Stimulated activated CD8-positive, alpha-beta memory T cell treated with anti-CD3 and anti-CD28 coated beads, Interleukin-4, amount 100 ng/mL, for 1 hour (primary cell): ENCODE measurements at places on chromosomes 6 and 20.

GRCh38 chr20:16684416-16684815 is 45.4 kb upstream of the SNRPB2 start:
- no peak for DNase-seq

DNA sequence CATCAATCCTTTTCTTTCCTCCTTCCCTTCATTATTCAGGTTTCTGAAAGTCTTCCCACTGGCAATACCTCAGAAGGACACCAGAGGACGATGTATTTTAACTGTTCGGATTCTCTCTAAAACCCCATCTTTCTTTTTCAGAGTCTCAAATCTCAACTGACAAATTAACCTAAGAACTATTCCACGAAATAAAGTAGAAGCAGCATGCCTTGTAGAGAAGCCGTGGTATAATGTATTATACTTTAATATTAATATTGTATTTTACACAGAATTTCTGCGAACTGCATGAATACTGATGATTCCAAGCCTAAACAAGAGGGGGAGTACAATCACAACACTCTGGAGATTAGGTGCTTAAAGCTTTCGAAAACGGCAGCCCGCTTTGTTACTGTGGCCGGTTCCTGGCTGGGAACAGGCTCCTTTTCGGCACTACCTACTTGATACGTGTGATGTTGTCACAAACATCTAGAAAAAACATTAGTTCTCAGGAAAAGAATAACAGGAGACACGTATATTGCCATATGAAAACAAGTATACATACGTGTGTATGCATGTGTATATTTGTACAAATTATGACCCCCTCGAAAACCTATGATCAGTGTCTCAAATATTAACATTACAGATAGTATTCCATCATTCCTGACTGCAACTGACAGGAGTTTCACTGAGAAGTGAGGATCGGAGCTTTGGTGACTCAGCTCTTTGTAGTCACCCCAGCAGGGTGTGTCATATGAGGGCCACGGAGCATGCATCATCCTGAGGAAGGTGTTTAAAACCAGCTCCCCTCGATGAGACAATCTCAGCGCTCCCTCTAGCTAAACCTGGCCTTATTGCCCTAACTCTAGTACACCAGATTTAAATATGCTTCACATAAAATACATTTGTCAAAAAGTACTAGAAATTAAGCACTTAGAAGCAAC is 319.7 kb upstream of the TCF21 start:
- no peak for DNase-seq

- no peak for DNase-seq
Observed at GRCh38 chr20:41299899-41300298, 17.6 kb downstream of the ZHX3 start.

GRCh38 chr6:122754191-122754731 is 25.3 kb upstream of the FABP7 start:
- DNase-seq = no peak

- DNase-seq = no peak
Observed at GRCh38 chr6:46269447-46270229, 98.9 kb upstream of the ENPP5 start.

- no peak for DNase-seq
Observed at GRCh38 chr6:62479697-62480220, 193.7 kb upstream of the KHDRBS2 start.

DNA sequence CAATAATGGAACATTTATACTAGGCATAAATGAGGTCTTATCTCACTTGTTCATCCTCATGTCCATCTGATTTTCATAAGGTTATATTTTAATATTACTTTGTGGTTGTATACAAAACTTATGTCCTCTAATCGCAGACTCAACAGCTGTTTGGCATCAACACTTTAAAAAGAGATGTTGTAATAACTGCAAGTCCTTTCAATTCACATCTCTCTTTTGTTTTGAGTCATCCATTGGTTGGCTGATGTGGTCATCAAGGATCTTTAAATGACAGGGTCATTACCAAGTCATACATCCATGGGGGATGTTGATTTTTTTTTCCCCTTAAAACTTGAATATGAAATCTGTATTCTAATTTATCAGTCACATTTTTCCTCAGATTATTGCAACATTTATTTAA is 299.4 kb upstream of the NRSN1 start:
- DNase-seq = no peak

DNA sequence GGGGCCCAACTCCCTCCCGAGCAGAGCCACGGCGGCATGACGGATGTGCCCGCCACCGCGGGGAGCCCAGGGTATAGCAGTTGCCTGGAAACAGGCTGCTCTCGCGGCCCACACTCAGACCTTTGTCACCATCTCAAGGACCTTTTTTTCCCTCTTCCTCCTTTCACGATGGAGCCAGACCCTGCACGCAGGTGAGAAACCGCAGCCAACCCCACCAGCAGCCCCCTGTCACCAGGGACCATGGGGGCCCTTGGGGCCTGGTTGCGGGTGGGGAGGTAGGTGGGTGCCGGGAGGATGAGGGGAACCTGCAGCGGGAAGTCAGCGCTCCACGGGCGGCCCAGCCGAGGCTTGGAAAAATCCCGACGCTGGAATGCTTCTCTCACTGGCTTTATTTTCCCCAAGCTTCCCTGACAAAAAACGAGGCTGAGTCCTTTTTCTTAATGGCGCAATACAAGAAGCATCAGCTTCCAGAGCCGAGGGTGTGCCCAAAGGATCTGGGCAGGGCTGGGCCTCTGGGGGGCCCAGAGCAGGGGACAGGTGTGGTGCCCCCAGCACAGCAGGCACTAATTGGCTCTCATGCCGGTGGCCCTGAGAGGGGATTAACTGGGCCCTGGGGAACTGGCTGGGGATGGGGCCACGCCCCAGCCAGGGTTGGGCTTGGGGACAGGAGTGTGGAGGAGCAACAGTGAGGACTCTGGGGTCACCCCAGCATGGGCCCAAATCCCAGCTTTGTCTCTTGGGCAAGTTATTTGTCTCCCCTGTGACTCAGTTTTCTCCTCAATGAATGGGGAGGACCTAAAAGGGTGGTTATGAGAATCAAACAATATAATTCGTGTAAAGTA is 23.9 kb downstream of the NOL4L start:
- DNase-seq = no peak

- DNase-seq = no peak
Observed at GRCh38 chr6:41637194-41638001, 870 bp upstream of the MDFI start.
